ENCODE measurements at places on chromosomes 7 and 10.
A peak's percentile ranks its signal among the peaks of the same experiment; 100 is the strongest.

GRCh38 chr7:5450549-5451327 lies 27.1 kb upstream of the TNRC18 start:
- DNase-seq = peak; percentile 72

- DNase-seq = no peak
Measured at GRCh38 chr10:88670497-88670896, 6.3 kb downstream of the LIPF start.

GRCh38 chr10:126839094-126839761 lies 66.0 kb upstream of the DOCK1 start:
- no peak for DNase-seq

GRCh38 chr10:82492647-82493046 lies 617.7 kb downstream of the NRG3 start:
- DNase-seq = no peak

DNA sequence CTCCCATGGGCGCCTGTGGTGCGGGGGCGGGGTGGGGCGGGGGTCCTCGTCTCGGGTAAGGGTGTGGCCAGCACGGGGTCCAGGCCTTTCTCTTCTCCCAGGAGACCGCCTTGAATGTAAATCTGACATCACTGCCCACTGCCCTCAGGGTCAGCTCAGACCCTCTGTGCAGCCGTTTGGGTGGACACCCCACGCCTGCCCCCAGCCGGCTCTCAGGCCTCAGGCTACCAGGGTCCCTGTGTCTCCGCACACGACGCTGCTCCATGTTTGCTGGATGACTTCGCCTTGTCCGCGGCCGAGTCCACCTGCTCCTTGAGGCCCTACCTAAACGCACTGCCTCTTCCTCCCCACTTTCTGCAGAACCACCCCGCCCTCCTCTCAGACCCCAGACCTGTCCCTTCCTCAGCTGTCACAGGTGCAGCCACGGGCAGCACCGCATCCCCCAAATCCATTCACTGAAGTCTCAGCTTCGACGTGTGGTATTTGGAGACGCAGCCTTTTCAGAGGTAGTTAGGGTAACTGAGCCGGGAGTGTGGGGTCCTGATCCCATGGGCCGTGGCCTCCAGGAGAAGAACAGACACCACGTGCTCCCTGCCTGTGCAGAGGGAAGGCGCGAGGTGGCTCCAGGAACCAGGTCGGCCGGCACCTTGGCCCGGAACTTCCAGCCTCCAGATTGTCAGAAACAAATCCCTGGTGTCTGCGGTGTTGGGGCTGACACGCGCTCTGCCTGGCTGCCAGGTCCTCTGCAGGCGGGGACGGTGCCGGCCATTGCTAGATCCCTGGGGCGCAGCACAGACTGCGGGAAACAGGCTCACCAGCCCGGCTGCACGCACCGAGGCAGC lies 97.4 kb upstream of the DIP2C start:
- no peak for DNase-seq

- no peak for DNase-seq
Measured at GRCh38 chr7:128728598-128728997, 10.6 kb upstream of the CALU start.

DNA sequence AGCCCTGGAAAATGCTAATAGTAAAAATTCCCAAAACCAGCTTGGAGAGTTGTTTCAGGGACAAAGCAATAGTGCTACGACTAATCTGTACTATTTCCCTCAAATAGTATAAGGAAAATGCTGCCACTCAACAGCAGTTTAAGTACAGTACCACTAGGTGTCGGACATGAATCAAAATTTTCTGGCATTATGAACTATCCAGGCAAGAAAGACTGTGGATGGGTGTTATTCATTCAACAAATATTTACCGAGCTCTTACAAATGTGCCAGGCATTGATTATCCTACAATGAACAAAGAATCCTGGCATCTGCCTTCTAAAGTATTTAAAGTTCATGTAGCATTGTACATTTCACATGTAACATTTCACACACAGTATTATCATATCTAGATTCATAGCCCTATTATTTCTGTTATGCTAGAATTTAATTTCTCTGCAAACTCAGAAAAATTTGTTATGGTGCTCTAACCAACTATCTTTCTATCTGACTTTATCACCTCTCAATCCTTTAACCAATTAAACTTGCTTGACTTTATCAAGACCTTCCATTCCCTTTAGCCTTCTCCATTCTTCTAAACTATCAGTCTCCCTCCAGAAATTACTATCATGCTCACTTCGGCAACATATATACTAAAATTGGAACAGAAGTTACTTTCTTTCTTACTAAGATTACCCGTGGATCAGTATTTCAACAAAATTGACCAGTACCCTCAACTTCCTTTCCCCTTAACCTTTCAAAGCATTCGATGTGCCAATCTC lies 80.6 kb downstream of the ARHGAP21 start:
- no peak for DNase-seq

GRCh38 chr7:47739301-47739875 lies 157.5 kb upstream of the TNS3 start:
- no peak for DNase-seq

GRCh38 chr7:26423436-26423835 lies 131.8 kb downstream of the SNX10 start:
- no peak for DNase-seq

- no peak for DNase-seq
Measured at GRCh38 chr10:129854796-129855705, 109.0 kb downstream of the EBF3 start.

- no peak for DNase-seq
Measured at GRCh38 chr7:4883033-4883371, 514 bp downstream of the RADIL start.

DNA sequence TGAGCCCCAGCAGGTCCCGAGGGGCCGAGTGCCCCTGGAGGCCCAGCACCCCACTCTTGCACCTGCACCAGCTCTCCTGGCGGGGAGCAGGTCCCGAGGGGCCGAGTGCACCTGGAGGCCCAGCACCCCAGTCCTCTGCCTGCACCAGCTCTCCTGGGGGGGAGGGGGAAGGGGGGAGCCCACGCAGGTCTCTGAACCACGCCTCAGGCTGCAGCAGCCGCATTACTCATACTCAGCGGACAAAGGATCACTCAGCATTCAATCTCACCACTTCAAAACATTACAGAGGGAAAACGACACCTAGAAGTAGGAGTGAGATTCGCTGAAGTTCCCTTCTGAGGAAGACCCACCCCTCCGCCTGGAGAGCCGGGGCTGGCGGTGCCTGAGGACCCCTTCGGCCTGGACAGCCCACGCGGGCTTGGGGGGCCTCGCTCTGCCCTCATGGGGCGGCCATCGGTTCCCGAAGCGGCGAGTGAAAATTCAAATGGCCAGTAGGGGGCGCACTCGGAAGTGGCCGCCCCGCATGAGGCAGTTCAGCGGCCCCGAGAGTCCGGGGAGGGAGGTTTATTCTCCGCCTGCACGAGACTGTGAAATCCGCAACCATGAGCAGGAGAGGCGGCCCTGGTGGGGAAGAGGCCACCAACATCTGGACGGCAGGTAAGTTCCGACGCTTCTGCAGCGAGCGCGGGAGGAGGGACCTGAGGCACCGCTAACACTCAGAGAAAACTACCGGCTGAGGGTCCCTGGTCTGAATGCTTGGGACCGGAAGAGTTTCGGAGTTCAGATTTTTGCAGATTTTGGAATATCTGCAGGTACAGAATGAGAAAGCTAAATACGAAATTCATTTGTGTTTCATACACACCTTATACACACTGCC lies 1.1 kb upstream of the GPER1 start:
- peak; percentile 97 for DNase-seq

DNA sequence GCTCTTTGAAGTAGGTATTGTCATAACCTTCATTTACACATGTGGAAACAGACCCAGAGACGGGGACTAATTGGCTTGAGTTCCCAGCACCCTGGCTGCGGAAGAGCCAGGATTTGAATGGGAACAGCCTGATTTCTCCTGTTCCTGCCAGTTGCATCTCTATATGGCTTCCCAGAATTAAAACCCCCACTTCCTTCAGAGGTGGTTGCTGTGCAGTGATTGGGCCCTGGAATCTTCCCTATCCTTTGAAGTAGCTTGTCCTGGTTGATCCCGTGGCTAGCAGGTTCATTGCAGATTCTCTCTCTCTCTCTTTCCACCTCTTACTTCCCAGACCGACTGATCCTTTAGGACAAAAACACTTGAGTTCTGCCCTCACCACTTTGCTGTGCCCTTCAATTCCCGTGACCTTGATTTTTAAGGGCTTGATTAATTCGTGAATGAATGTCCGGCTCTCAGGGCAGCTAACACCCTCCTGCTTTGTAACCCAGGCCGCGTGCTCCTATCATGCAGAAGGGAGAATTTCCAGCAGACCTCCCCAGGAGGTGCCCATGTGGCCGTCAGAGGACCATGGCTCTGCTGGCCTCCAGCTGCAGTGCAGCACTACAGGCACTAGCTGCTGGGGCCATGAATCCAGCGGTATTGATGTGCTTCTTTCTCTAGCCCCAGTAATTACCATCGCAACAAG lies 120.6 kb upstream of the AGK start:
- no peak for DNase-seq

GRCh38 chr10:9965341-9965740 lies 1052.3 kb upstream of the CELF2 start:
- DNase-seq = no peak

DNA sequence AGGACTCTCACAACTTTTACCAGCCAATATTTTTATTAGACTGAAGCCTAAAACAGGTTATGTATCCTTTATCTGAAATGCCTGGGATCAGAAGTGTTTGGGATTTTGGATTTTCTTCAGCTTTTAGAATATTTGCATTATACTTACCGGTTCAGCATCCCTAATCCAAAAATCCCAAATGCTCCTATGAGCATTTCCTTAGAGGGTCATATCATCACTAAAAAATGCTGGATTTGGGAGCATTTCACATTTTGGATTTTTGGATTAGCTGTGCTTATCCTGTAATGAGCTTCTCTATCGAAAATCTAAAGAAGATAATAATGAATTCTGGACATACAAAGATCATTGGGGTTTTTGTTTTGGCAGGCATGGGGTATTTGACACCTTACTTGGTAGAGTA lies 53.0 kb downstream of the RALA start:
- no peak for DNase-seq

DNA sequence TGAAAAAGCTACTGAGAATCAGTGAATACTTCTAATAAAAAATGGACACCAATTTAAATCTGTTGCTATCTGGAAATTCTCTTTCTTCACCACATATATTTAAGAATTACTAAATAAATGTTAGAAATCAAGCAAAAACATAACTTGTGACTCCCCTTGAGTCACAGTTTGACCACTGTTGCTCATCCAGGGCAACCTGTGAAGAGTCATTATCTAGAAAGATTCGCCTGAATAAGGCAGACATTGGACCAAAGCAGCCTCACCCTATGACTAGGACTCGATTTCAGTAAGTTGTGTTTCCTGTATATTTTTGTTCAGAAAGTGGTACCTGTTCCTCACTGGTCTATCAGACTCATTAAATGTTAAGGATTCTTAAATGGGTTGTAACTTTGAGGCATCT lies 572.4 kb downstream of the ATRNL1 start:
- no peak for DNase-seq

- no peak for DNase-seq
Measured at GRCh38 chr10:68800211-68800610, 27.1 kb upstream of the STOX1 start.

DNA sequence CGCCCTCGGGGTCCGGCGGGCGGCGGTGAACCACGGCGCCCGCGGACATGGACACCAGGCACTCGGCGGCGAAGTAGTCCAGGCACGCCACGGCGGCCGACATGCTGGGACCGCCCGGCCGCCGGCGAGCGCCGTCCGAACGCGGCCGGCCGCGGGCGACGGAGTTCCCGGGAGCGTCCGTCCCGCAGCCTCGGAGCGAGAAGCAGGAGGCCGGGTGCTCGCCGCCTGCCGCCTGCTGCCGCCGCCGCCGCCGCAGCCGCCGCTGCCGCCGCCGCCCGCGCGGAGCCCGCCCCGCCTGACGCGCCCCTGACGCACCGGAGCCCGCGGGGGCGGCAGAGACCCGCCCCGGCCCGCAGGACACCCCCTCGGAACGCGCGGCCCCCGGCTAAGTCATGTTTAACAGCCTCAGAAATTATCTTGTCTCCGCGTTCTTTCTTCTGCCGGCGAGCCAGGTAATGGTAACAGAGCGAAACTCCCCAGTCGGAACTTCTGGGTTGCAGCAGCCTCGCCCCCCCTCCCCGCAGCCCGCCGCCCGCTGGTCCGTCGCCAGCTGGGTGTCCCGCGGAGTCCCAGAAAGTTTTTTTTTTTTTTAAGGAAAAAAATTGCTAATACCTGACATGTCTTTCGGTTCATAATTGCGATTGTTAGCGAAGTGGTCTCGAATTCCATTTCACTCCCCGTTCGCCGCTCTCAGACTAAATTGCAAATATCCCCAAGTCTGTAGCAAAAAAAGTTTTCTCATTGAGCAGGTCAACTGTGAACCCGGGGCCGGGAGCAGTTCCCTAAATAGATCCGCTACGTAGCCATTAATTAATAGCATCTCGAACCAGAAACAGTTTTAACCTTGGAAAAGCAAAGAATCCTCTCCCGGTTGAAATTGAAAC lies at the start of gene KLF14:
Gene KLF14, minus strand, starts transcription at position 277 of the 884 bp plus-strand sequence. Its CDS starts 174 bp downstream, at position 103.
- DNase-seq = peak; percentile 46

- no peak for DNase-seq
Measured at GRCh38 chr7:145698526-145699262, 417.9 kb upstream of the CNTNAP2 start.

DNA sequence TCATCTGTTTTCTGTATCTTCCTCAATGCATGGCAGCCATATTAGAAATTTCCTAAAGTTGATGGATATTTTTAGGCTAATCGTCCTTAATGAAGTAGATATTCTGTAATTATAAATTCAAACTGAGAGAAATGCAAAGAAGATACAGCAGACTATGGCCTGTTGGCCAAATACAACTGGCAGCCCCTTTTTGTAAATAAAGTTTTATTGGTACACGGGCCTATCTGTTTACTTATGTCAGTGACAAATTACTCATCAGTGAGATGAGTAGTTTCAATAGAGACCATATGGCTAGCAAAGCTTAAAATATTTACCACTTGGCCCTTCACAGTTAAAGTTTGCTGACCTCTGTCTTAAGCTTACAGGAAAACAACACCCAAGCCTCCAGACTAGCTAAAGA lies 112.3 kb downstream of the HTR7 start:
- DNase-seq = no peak

DNA sequence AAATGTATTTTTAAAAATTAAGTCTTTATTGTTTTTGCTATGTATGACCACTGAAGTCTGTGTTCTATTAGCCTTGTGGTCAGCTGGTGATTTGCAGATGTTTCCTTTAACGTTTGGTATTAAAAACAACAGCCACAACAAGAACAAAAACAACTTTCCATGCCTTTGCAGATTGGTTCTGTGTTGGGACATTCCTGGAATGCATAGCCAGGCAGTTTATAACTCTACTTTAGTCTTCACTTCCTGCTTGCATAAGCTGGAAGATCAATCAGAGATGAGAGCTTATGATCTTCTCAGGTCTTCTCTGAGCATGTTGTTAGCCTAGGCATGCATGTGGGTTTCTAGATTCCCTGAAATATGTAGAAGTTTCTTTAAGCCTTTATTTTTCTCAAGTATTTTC lies 58.9 kb upstream of the SEMA3C start:
- no peak for DNase-seq

- no peak for DNase-seq
Measured at GRCh38 chr7:32519763-32520162, 24.5 kb downstream of the AVL9 start.

GRCh38 chr10:62029401-62029800 lies 127.9 kb downstream of the ARID5B start:
- DNase-seq = no peak
